ENCODE measurements at places on chromosomes 3 and 15.
A peak's percentile ranks its signal among the peaks of the same experiment; 100 is the strongest.

- DNase-seq = no peak
Observed at GRCh38 chr3:79521221-79521848, 246.5 kb downstream of the ROBO1 start.

DNA sequence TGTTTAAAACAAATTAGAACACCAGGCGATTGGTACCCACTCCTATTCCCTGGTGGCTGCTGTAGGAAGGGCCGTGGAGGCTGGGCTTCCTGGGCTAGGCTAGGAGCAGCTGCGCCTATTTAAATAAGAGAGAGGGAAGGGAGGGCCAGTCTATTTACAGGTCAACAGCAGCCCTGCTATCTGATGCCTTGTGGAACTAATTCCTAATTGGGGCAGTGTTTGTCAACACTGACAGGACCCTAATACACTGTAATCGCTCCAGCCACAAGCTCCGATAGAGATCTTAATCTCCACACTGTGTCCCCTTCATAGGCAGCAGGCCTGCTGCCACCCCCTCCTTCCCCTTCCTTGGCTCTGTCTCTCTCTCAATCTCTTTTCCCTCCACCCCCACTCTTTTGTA, 116.9 kb upstream of the SOX14 start:
- no peak for DNase-seq

- no peak for DNase-seq
Observed at GRCh38 chr3:9405756-9406155, 8.3 kb downstream of the SETD5 start.

GRCh38 chr3:45182915-45183871, 37.0 kb upstream of the CDCP1 start:
- no peak for DNase-seq

DNA sequence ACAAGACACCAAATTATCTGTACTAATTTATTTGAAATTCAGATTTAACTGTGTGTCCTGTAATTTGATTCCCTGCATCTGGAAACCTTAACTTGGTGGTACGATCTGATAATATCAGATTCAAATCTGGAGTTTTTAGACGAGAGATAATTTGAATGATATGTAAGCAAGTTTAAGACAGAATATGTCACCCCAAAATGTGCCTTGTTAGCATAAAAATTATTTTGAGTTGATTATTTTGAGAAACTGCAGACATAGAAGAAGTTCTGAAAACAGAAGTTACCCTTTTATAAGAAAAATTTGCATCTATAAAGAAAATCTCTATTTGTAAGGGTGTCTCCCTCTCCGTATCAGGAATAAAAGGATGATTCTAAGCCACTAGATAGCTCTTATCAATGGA, 1202.8 kb downstream of the ROBO2 start:
- DNase-seq = no peak

GRCh38 chr3:36817806-36818533, 53.6 kb upstream of the DCLK3 start:
- DNase-seq = no peak

DNA sequence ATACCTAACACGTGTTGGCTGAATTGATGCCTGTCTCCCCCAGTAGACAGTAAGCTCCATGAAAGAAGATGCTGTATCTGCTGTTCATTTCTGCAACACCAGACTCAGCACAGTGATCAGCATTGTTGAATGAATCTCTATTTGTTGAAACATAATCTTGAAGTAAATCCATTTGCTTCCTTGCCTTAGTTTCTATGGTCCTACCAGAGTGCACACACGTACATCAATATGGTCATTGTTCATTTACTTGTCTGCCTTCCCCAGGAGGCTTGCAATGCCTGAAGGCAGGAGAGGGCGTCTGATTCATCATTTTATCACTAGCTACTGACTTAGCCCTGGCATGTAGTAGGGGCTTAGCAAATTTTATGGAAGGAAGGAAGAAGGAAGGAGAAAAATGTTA, 19.2 kb downstream of the RBP2 start:
- no peak for DNase-seq

DNA sequence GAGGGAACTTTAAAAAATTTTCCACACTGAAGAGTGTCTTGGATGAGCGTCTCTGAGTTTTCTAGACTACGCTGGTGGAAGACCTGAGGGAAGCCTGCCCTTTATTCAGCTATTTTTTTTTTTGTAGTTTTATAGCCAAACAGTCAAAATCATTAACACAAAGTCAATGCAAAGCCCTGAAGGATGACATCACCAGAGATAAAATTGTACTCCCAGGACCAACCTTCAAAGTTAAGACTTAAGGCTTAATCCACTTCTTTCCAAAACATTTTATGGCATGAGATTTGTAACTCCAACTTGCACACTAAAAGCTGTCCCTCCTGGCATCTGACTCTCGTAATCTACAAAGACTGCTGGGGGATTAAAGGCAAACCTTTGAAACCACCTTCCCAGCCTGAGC, 263.4 kb upstream of the LYSMD4 start:
- no peak for DNase-seq

DNA sequence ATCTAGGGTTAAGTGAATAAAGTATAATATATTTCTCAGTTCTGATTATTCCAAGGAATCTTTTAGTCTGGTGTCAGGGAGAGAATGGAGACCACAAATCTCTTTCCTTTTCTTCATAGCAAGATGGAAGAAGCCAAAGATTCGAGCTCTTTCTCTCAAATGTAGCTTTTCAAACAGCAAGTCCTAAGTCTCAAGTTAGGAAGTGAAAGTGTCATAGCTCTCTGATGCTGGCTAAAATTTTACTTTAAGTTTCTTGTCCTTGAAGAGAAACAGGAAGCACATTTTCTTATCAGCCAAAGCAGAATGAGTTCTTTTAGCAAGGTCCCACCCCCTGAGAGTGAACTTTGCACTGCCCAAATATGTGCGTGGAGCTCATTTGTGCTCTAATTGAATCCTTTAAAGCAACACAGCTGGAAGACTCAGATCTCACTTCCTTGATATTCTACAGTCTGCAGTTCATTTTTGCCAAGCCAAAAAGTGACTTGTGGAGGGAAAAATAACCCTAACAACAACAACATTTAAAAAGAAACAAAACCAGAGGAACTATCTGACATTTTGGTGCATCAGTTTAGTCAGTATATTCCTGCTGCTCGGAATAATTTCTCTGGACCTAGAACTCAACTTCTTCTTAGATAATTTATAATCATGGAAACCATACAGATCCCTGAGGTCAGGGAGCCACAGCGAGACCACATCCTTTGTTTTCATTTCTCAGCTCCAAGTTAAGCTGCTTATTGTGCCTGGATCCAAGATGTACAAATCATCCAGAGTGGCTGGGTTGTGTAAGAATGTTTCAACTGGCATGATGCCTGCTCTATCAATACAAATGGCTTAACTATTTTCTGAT, 238.7 kb upstream of the P2RY1 start:
- DNase-seq = no peak

DNA sequence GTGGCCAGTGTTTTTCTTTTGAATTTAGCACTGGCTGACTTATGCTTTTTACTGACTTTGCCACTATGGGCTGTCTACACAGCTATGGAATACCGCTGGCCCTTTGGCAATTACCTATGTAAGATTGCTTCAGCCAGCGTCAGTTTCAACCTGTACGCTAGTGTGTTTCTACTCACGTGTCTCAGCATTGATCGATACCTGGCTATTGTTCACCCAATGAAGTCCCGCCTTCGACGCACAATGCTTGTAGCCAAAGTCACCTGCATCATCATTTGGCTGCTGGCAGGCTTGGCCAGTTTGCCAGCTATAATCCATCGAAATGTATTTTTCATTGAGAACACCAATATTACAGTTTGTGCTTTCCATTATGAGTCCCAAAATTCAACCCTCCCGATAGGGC, 43.5 kb downstream of the AGTR1 start:
- no peak for DNase-seq

- DNase-seq = no peak
Observed at GRCh38 chr3:2950159-2950558, 160.0 kb downstream of the IL5RA start.

DNA sequence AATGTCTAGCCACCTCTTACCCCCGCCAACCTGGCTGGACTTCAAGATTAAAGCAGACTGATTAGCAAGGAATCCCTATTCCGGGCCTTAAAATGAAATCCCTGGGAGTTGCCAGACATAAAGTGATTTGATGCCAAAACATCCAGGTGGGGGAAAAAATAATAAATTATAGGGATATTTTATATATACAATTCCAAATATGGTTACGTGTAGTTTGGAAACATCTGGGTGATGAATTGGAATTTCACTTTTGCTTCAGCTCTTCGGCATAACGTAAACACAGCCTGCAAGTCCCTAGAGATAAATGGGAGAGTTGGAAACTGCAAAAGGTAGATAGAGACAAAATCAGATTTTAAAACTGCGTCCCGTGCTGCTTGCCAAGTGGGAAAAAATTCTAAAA, 545.5 kb upstream of the MDFIC2 start:
- no peak for DNase-seq

- DNase-seq = no peak
Observed at GRCh38 chr3:188351648-188352047, 197.7 kb downstream of the LPP start.

DNA sequence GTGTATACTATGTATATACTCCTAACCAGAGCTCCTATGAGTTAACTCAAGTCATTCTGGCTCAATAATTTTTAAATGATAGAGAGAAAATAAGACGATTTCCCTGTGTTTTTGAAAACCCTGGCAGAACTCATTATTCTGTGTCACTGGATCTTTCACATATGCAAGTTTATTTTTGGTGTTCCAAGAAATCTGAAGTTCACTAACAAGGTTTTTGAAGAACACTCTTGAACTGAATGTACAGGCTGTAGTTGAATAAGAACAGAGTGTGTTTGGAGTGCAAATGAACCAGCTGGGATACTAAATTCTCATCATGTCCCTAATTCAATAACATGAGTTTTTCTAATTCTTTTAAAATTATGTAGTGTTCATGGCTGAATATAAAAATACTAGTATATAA, 466.9 kb upstream of the SUCLG2 start:
- no peak for DNase-seq

DNA sequence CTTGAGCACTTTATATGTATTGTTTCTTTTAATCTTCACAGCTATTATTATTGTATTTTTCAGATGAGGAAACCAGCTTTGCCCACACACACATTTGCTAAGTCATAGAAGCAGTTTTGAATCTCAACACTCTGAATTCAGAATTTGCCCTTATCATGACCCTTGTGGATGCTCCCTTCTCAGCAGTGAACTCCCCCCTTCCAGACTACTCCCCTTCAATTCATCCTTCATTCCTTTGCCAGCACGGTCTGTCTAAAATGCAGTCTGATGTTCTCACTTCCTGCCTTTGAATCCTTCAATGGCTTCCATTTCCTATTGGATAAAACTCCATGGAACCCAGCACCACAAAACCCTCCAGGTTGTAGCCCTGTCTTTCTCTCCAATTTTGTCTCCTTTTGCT, 52.5 kb upstream of the TSC22D2 start:
- DNase-seq = no peak

DNA sequence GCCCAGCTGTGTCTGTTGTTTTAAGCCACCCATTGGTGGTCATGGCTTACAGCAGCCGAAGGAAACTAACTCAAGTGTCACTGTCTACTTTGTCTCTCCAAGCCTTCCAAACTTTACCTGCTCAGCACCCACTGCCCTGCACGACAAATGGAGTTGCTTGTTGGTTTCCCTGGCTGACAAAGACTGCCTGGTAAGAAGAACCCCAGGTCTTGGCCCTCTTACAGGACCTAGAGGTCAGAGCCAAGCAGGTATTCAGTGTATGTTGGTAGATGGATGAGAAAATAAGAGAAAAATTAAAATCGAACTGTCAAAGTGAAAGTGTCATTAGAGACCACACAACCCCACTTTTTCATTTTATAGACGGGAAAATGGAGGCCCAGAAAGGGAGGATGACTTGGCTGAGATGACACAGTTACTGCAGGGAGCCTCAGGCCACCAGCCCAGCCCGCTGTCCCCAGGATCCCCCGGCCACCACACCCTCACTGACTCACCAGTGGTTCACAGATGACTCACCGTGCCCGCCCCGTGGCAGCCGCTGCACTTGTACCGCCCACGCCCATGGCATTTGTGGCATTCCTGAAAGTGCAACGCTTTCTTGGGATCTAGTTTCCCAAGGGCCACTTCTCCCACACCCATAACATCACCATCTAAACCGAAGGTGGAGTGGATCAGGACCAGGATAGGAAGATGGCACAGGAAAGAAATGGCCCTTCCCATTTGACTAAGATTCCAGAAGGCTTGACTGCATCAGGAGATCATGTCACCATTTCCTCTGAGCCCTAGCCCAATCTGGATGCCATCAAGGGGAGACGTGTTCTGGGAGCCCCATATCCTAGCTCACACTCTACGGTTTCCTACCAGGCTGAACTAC, 15.2 kb downstream of the SSUH2 start:
- DNase-seq = peak; percentile 18

DNA sequence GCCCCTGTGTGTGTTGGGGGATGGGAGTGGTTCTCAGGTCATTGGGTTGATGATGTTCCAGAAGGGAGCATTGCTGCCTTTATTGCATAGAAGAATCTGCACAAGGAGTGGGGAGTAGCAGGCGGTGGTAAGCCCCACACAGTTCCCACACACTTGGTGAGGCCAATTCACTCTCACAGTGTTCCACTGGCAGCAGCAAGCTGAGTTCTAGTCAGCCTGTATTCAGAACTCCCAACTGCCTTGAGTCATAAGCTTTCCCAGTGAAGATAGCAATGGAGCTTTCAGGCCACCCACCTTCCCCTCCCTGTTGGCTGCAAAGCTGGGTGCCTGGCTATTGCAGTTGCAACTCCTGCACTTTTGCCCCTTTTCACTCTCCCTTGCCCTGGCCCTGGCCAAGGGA, 181.1 kb upstream of the RBMS3 start:
- DNase-seq = no peak

DNA sequence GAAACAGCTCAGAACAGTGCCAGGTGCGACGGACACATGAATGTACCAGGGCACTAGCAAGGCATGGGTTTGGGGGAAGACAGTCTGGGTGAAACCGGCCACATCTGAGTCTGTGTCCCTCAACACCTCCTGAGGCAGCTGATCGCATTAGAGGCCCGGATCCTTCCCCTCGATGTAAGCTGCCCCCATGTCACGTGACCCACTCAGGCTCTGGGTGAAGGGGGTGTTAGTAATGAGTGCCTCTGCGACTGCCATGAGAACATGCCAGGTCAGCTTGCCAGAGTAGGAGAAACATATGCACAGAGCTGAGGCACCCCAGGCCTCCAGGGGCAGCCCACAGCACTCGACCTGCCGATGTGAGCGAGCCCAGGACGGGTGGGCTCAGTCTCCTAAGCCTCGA, 29.7 kb downstream of the PRR23E start:
- DNase-seq = no peak

DNA sequence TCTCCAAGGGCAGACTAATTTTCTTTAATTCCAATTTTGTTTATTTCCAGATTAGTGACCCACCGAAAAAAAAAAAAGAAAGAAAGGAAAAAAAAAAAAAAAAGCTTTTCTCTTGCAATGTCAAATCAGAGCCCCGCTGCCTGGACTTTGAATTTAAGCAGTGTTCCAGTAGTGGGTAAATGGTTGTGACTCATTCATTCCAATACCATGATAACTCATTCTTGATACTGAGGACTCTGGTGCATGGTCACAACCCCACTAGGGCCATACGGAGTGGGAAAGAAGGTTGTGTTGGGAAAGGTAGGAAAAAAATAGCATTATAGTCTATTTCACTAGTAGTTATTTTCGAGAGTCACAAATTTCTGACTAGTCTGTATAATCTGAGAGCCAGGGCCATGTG, 59.1 kb upstream of the COL8A1 start:
- DNase-seq = no peak
